ENCODE measurements at places on chromosomes 2 and 18.

DNA sequence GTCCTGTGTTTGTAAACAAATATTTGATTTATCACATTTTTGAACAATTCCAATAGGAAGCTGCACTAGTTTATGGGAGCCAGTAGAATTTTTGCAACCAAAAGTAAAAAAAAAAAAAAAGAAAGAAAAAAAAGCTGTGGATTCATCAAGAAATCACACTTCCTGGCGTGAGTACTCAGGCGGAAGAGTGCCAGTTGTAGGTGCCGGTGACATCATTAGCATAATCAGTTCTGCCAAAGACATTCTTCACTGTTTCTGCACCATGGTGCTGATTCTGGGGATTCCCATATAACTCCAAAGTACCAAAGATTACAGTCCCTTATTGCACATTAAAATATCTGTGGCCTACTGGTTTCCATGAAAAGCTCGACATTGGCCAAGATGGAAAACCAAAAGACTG, 32.8 kb downstream of the RAPGEF4 start:
- DNase-seq, result no peak

GRCh38 chr2:37190290-37190689, 1.8 kb upstream of the SULT6B1 start:
- no peak for DNase-seq

DNA sequence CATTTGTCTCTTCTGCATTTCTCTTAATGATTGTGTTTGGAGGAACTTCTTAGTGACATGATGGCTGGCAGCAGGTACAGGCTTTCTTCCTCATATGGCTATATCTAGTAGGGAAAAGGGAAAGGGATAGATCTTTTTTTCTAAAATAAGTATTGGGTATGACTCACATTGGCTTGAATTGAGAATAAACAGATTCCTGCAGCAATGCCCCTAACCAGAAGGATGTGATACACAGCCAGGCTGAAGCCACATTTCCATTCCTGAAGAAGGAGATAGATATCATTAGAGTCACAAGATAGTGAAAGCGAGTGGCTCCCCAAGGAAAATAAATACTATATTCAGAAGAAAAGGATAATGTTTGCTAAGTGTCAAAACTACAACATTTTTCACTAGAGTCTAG, 61.1 kb downstream of the VWC2L start:
- no peak for DNase-seq

GRCh38 chr2:54942373-54942772, 107.9 kb downstream of the RTN4 start:
- DNase-seq, result no peak

GRCh38 chr2:236993286-236993685, 92.4 kb upstream of the COPS8 start:
- no peak for DNase-seq

DNA sequence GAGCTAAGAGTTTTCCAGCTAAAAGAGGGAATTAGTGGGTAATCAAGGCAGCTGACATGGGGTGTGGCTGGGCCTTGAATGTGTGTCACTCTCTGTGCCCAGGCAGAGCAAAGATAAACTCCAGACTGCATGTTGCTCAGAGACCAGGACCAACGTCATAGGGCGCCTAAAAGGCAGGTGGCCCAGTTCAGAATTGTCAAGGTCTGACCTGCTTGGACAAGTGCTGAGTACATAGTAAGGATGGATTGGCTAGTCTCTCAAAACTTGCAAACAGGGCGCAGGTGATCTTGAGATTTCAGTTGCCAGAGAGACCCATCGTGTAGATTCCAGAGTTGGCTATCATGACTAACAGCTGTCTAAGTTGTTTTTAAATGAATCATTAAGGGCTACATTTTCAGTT, 19.0 kb downstream of the CLUL1 start:
- no peak for DNase-seq

GRCh38 chr2:54207666-54208195, 48.3 kb downstream of the TSPYL6 start:
- no peak for DNase-seq

DNA sequence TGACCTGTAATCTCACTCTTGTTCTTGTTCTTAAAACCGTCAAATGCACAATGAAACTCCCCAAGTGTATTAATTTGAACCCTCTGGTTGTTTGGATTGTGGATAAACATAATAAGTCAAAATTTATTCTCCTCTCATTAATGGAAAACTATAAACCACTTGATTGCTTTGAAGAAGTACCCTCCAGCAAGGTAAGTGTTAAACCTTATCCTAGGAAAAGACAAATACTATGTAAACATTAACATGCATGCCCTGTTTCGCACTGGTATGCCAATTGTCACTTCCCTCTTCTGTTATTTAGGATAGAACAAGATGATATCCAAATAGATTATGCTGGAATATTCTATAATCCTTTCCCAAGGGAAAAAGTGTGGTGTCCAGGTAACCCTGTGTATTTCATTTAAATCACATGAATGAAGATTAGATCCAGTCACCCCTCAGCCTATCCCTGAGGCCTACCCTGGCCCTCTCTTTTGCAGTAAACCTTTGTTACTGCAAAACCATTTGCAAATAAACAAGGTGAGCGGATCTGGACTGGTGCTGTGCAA, 1.3 kb downstream of the ADI1 start:
- DNase-seq, result no peak

Data from NCI-H1105 (cell line).